ENCODE measurements at places on chromosomes 6 and 20. TPM values are rescaled to one million over a fixed set of nuclear protein-coding genes. Genes with fewer than 3 reads are reported as not detected.

GRCh38 chr20:44324343-44324742 is 12.5 kb upstream of the R3HDML start:
- DNase-seq = no peak

Gene DDO
- total RNA-seq = 1.3 TPM

DNA sequence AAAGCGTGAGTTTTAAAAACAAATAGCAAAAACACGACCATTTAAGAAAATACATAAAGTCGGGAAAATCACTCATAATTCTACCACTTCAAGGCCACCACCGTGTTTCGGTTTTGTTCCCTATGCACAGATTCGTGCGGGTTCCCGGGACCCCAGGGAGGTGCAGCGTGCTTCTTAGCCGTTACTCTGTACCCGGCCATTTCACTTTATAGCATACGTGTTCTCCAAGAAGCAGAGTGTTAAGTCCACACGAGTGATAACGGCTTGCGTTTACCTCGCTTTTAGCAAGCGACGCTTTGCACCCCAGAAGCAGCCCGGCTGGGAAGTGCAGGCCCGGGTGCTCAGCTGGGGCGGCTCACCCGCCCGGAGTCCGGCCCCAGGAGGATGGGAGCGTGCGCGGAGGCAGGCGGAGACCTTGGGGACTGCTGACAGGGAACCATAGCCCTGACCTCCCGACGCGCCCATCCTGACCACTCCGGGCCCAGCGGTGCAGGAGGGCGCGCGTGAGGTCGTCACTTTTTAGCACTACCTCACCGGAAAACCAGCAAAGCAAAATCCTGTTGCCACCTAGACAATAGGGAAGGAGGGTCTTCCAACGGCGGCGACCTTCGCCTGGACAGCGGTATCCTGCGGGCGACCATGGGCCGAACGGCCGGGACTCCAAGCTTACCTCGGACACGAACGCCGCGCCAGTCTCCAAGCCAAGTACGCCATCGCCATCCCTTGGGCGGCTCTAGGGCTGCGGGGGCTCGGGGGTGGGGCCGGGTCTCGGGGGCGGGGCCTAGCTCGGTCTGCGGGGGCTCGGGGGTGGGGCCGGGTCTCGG is at the start of gene ECI2:
ECI2 (minus strand) TSS at position 735 of the 824 bp plus-strand sequence; CDS start at position 720, 15 bp downstream.
- DNase-seq = peak; percentile 90

Gene TCP11
- 0.36 TPM for total RNA-seq

Gene BCL2L1
- 69.1 TPM for total RNA-seq
